ENCODE measurements at places on chromosomes 1 and 21. TPM values are rescaled to one million over a fixed set of nuclear protein-coding genes. Genes with fewer than 3 reads are reported as not detected.

FNDC10 gene
- 1.0 TPM for total RNA-seq

DFFA gene
- 17.2 TPM for total RNA-seq

PLA2G2C gene
- not detected for total RNA-seq

UMODL1 gene
- not detected for total RNA-seq

SELENBP1 gene
- 15.7 TPM for total RNA-seq

NUP210L gene
- total RNA-seq: not detected

IGSF21 gene
- total RNA-seq: not detected

DCDC2B gene
- total RNA-seq: not detected

HCRTR1 gene
- total RNA-seq: not detected

RGS5 gene
- 3.7 TPM for total RNA-seq

TSNAX gene
- total RNA-seq: 37.5 TPM

ENO1 gene
- total RNA-seq: 351 TPM

TTC22 gene
- total RNA-seq: not detected

EMC1 gene
- 85.0 TPM for total RNA-seq

FCRL5 gene
- total RNA-seq: not detected

C1orf74 gene
- total RNA-seq: 2.6 TPM

MTARC1 gene
- 0.31 TPM for total RNA-seq

MCOLN3 gene
- 2.9 TPM for total RNA-seq

CLDN14 gene
- total RNA-seq: 0.27 TPM

TUFT1 gene
- 45.5 TPM for total RNA-seq

FCRL3 gene
- not detected for total RNA-seq

DESI2 gene
- 112 TPM for total RNA-seq

KLHL17 gene
- total RNA-seq: 13.6 TPM

PDC gene
- total RNA-seq: not detected

ZFP69B gene
- total RNA-seq: 3.3 TPM

HSD3B1 gene
- total RNA-seq: not detected

SPRR1A gene
- not detected for total RNA-seq

HES4 gene
- total RNA-seq: 45.8 TPM

AVPR1B gene
- total RNA-seq: not detected

NES gene
- total RNA-seq: 1,770 TPM

OXCT2 gene
- total RNA-seq: 0.88 TPM

ATP1A2 gene
- total RNA-seq: 28.2 TPM

WNT2B gene
- total RNA-seq: 0.67 TPM

HSD3B2 gene
- not detected for total RNA-seq

NEGR1 gene
- 10.8 TPM for total RNA-seq

ASTN1 gene
- total RNA-seq: not detected

Measured in myocyte (in vitro differentiated cells).